ENCODE measurements at places on chromosomes 7 and 10.
A peak's percentile ranks its signal among the peaks of the same experiment; 100 is the strongest.

GRCh38 chr7:18610331-18610948, 114.9 kb downstream of the HDAC9 start:
- no peak for DNase-seq

DNA sequence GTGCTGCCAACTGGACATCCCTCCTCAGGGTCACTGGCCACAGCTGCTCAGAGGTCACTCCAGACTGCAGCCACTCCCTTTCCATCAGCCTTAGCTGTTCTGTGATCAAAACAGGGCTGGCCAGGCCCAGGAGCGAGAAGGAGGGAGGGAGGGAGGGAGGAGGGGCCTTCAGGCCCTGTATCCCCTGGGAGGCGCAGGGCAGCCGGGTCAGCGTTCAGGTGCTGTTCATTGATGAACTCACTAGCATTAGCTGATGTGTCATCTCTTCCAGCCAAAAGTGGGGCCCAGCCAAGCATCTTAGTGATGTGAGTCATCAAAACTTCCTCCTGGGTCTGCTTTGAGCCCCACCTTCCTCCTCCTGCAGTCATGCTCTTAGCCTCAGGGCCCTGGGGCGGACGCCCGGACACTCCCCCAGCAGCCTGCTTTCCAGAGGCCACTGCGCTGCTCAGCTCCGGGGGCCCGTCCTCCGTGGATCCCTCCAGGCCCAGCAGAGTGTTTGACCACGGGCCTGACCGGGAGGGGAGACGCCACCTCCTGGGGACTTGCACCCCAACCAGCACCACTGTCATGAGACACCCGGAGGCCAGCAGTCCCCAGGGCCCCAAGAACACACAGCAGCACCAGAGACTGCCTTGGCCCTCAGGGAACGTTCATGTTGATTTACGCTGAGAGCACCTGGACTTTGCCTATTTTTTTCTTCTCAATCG, 149.2 kb downstream of the PRKAG2 start:
- no peak for DNase-seq

GRCh38 chr7:96430356-96430755, 108.5 kb upstream of the SLC25A13 start:
- DNase-seq = no peak

- DNase-seq = no peak
These were observed 46.0 kb downstream of the PRKAR2B start for GRCh38 chr7:107090457-107090856.

- DNase-seq = no peak
These were observed 54.7 kb downstream of the SYPL1 start for GRCh38 chr7:106057204-106057961.

DNA sequence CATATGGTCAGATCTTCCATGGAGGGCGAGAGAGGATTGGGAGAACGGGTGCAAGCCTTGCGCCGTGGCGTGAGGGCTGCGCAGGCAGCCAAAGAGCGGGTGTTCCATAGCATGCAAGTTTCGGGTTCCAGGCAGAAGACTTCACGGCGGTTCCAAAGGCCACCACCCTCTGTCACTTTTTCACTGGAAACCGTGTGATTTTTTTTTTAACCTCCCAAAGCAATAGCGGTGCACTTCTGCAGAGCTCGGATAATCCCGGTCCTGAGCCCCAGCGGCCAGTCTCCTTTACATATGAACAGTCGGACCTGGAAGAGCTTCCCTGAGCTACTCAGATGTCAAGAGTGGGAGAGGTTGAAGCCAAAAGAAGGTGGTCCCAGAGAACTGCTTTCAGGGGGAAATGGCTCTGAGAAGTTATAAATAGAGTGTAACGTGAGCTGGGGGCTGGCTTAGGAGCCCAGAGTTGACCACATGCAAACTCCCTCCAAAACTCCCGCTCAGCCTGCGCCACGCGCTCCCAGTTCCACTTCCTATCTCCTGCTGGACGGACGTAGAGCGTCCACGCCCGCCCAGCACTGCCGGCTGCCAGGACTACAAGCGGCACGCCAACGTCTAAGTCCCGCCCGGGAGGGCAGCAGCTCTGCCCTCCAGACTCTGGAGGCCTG, at the start of gene MEOX2:
Gene MEOX2 (minus strand): TSS at position 389 of the 662 bp plus-strand sequence. CDS start 281 bp downstream, at position 108.
- DNase-seq = no peak

DNA sequence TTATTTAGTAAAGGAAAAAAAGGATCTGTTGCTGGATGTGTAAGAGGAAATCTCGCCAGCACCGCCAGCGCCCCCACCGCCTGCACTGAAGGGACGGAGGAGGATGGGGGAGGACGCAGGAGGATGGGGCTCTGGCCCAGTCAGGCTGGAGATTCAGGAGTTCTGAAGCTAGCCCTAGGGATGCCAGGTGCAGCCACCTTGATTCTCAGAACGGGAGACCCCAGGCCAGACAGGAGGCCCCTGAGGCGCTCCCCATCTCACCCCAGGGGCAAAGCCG, 1.3 kb downstream of the CAMK2B start:
- no peak for DNase-seq

DNA sequence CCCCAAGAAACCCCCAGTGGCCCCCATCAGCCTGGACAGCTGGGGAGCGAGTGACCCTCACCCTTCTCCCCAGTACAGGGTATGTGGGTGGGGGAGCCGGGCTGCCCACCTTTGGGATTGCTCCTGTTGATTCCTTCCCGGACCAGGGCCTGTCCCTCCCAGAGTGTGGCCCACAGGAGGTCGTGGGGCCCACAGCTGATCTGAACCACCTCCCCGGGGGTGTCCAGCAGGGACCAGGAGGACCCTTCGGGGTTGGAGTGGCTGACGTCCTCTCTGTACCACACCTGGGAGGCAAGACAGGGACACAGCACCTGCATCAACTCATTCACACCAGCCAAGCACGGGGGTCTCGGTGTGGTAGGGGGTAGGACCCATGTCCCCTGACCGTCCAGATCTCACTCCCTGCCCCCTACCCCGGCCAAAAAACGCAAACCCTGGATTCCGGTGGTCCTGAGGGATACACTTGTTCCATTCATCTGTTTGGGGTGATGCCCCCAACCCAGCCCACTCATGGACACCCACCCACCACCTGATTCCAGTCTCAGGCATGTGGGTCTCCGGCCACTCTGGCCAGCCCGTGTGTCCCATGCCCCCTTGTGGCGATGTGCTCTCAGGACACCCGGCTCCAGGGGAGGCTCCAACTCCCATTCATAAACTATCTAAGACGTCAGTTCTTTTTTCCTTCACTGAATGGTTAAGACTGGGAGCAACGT, 10.9 kb downstream of the TECPR1 start:
- DNase-seq = peak; percentile 20
